ENCODE measurements at places on chromosomes 1 and 21.

GRCh38 chr1:226692823-226693222, 46.3 kb downstream of the ITPKB start:
- no peak for DNase-seq

DNA sequence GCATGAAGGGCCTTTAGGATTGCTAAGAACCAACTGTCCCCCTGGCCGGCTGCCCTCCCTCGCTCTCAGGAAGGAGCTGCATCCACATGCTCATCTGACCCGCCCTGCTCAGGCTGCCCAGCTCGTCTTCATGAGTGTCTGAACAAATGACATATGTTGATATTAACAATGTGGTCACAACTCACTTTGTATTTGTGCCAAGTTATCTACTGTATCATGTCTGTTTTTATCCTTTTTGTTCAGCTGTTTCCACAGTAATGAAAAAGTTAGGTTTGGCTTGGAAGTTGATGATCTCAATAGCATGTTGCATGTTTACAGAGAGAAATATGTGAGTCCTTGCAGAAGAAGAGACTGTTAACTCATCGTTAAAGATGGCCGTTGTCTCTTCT, 75.1 kb downstream of the PHTF1 start:
- peak; percentile 35 for DNase-seq

DNA sequence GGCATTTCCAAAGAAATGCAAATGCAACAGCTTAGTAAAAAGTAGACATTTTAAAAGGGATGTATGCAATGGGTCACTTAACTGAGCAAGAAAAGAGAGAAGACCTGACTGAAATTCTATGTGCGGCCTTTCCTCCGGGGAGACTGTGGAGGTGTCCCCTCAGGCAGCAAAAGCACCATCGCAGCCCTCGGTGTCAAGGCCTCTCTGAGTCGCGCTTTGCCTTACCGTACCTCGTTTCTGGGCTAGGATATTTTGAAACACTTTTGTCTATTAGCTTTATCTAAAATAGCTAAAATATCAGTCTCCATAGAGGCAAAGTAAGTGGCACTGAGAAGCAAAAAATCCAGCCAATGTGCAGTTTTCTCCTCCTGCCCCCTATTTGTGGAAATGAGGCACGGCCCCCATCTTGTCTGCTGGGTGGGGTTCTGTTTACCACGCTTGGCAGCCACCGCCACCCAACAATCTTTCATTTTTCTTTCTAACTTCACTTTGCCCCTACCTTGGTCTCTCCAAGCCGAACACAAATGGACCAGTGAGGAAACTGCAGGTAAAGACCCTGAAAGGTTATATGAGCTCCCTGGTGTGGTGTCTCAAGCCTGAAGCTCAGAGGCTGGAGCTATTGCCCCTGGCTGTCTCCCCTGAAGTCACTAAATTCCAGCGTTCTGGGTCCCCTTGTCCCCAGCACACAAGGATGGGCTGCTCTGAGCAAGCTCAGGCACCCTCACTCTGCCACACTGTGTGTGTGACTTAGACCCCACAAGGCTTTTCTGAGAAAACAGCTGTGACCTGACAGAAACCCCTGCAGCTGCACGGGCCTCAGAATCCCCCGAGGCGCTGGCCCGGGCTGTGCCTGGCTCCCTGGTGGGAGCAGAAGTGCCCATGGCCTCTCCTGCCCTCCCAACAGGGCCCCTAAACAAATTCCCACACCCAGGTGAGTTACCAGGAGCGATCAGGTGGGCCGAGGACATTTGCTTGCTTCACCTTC, 1.6 kb downstream of the CD247 start:
- DNase-seq = no peak

GRCh38 chr1:56196839-56197238, 382.5 kb downstream of the PLPP3 start:
- DNase-seq = no peak

DNA sequence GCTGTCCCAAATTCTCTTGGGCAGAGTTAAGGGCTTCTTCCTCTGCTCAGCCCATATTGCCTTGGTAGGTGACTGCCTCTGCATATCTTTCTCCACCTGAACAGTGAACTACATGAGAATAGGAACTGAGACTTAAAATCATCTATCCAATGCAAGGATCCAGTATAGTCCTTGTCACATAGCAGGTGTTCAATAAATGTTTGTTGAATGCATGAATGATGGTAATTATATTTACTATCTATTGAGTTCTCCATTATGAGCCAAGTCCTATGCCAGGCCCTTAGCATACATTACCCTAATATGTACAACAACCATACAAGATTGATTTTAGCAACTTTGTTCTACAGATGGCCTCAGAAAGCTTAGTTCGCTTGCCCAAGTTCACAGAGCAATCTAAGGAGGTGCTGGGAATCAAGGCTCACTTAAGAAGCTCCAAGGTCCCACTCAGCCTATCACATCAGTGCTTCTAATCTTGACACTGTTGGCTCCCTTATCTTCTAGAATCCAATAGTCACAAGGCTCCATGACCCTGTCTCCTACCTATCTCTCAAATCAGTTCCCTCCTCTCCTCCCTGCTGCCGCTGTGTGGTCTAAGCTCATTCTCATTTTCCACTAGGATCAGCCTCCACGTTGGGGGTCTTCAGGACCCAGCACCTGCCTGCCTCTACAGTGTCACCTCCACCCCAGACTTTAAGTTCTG, 2.2 kb upstream of the CDK18 start:
- DNase-seq = no peak

GRCh38 chr1:162275622-162276175, 101.0 kb downstream of the SPATA46 start:
- DNase-seq = no peak

- DNase-seq = no peak
Measured at GRCh38 chr1:231882333-231882732, 255.7 kb downstream of the DISC1 start.

- DNase-seq = no peak
Measured at GRCh38 chr1:208137193-208137592, 107.0 kb downstream of the PLXNA2 start.

DNA sequence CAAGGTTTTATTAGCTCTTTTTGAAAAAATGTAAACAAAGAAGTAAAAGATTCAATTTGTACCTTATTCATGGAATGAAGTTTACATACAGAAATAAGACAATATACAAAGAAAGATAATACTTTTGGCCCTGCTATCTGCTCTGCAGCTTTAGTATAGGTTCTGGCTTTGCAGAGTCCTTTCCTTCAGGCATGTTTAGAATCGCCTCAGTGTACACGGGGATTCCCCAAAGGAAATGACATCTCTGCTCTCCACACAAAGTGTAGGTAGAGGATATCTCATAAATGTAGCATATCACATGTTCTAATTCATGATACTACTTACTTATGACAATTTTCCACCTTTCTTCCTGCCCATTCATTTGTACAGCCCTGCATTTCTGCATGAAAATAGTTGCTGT, 222.6 kb upstream of the DPYD start:
- DNase-seq = no peak

- DNase-seq = peak; percentile 81
Measured at GRCh38 chr1:94020764-94021579, 100.0 kb downstream of the ABCA4 start.

GRCh38 chr1:15833842-15834405, 13.6 kb upstream of the SPEN start:
- peak; percentile 83 for DNase-seq

GRCh38 chr1:72278461-72278860, 3.9 kb downstream of the NEGR1 start:
- peak; percentile 34 for DNase-seq

DNA sequence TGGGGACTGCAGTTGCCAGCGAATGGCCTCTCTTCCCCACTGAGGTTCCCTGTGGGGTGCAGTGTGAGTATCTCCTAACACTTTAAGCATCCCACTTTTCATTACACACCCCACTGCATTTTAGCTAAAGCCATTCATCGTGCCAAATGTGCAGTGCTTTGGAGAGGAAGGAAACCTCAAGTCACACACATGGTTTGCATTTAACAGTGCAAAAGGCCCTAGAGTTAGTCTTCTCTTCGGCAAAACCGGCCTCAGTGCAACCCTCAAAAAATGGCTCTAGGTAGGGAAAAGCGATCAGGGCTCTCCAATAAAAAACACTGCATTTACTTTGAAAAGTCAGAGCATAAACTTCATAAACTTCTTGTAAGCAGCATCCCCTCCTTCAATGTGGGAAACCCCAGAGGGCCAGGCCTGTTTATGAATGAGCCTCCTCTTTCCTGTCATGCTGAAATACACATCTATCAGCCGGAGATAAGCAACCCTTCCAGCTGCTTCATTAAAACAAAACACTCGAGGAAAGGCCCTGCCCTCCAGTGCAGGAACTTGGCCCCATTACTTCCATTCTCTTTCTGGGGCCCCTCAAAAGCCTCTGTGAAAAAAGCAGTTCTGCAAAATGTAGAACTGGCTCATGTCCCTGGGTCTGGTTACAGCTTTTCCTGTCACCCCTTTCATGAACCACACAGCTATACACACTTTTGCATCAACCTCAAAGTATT, 184.0 kb downstream of the CDC7 start:
- DNase-seq = no peak

- peak; percentile 1 for DNase-seq
Measured at GRCh38 chr21:39788383-39788782, 43.4 kb downstream of the IGSF5 start.

- DNase-seq = no peak
Measured at GRCh38 chr1:82045221-82045620, 244.5 kb downstream of the ADGRL2 start.

GRCh38 chr1:219430419-219430818, 182.5 kb downstream of the ZC3H11B start:
- DNase-seq = no peak

GRCh38 chr1:88892357-88892877, 1.1 kb upstream of the GTF2B start:
- peak; percentile 12 for DNase-seq

DNA sequence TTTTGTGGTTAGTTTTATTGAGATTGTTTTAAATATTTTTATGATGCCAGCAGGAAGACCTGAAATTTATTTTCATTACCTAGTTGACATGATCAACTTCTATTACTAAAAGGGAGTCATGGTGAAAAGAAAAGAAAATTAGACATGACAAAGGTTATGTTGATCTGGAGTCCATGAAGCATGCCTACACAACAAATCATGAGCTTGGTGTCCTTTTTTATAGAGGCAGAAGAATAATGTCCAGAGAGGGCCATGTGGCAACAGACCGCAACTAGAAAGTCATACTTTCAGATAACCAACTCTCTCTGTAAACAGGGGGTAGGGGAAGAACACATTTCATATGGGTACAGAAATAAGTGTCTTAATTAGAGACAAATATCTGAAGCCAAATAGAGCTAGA, 175.5 kb upstream of the HOOK1 start:
- DNase-seq = no peak

DNA sequence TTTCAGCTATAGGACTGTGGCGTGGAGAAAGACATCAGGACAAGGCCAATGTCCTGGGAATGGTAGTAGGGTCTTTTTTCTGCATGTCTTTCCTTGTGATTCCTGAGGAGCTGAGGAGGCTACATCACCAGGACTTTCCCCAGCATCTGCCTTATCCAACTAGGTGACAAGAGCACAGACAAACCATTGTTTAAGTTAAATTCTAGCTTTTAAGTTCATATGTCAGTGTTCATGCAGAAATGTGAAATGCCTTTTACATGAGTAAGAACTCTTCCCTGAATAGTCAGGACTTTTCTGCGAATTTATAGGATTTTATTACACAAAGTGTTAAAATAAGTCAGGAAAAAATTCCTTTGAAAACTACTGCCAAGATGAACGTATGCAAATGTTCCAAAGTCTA, 154.2 kb downstream of the PTGER3 start:
- DNase-seq = no peak

DNA sequence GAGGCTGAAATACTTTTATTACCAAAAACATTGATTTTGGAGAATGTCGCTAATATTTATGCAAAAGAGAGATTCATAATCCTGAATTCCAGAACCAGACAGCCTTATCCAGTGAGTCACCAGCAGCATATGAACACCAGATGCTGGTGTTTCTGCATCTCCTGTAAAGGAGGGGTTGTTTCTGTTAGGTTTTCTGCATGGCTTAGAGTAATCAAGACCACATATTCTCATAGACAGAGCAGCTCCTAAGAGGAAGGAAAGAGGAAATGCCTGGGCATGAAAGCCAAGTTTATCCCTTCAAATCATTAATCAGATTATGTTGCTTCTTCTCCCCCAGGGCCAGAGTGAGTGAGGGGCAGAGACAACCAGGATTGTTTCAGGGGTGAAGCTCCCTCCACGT, 86.2 kb downstream of the NGF start:
- peak; percentile 93 for DNase-seq

DNA sequence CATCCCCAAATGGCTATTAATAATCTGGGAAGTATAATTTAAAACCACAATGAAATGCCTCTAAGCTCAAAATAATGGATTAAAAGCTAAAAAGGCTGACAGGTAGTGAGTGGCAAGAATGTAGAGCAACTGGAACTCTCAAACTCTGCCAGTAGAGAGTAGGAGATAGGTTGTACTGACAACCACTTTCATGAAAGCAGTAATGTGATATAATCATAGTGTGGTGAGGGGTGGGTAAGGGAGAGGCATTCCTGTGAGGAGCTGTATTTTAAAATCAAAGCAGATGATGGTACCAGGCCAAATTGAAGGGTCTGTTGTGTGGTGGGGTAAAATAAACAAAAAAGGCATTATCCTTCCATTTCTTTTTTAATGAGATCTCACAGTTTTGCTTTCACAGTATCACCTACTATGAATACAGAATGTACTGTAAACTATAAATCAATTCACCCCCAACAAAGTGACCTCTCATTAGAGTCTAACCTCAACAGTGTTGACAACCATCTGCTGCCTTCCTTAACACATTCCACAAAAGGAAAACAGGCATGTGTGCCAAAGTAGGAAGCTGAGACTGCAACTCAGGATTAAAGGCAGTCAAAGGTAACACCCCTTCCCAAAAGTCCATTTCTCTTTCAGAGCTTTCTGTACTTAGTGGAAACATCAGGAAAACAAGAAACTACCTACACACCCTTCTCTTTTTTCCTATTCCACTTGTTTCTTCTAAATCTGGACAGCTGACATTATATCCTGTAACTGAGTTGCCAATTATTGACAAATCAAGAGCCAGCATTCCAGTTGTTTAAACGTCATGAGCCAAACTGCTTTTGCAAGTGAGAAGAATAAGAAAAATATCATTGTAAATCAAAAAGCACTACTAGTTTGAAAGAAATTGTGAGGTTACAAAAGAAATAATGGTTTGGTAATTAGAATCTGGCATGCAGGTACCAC, 130.8 kb downstream of the FAF1 start:
- no peak for DNase-seq

GRCh38 chr1:18868354-18868753, 8.9 kb upstream of the TAS1R2 start:
- no peak for DNase-seq

GRCh38 chr1:11453742-11454491, 25.0 kb upstream of the DISP3 start:
- no peak for DNase-seq

- peak; percentile 7 for DNase-seq
Measured at GRCh38 chr21:32389337-32390015, 3.3 kb downstream of the URB1 start.

GRCh38 chr1:45266151-45266801, 59.9 kb upstream of the ZSWIM5 start:
- peak; percentile 75 for DNase-seq

GRCh38 chr1:27659497-27660299, 12.3 kb downstream of the IFI6 start:
- DNase-seq = peak; percentile 84

- DNase-seq = no peak
Measured at GRCh38 chr1:228366062-228366865, 40.4 kb downstream of the TRIM11 start.

All from HCEC 1CT (cell line).